ENCODE measurements at places on chromosomes 11 and 22.

DNA sequence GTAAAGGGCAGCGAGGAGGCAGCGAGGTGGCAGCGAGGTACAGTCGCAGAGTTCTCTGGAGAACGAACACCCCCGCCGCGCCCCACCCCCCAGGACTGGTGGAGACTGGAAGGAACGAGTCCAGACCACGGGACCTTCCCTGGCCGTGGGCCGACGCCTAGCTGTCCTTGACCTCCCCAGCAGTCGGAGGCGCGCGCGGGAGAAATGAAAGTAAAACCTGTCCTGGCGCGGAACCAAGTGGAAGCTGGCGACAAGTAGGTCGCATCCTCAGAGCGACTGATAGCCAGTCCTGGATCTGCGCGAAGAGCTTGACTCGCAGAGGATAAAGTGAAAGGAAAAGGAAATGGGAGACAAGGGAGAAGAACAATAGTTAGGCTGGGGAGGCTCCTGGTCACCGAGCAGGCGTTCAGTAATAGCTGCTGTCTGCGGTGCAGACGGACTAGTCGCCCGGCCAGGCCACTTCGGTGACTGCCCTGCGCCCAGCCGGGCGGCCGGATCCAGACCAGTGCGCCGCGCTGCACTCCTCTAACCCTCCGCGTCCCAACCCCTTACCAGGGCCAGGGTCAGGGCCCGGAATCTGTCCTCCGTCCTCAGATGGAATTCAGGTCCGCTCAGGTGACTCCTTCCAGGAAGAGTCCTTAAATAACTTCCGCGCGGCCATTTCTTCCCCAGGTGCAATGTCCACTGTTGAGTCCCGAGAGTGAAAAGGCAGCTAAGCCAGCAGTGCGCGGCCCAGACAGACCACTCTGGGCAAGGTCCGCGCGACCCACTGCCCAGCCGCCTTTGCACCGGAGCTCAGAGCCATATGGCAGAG is 1.9 kb upstream of the ADM start:
- DNase-seq: peak; percentile 54

- DNase-seq: no peak
Measured at GRCh38 chr11:128477811-128478210, 109.5 kb downstream of the ETS1 start.

DNA sequence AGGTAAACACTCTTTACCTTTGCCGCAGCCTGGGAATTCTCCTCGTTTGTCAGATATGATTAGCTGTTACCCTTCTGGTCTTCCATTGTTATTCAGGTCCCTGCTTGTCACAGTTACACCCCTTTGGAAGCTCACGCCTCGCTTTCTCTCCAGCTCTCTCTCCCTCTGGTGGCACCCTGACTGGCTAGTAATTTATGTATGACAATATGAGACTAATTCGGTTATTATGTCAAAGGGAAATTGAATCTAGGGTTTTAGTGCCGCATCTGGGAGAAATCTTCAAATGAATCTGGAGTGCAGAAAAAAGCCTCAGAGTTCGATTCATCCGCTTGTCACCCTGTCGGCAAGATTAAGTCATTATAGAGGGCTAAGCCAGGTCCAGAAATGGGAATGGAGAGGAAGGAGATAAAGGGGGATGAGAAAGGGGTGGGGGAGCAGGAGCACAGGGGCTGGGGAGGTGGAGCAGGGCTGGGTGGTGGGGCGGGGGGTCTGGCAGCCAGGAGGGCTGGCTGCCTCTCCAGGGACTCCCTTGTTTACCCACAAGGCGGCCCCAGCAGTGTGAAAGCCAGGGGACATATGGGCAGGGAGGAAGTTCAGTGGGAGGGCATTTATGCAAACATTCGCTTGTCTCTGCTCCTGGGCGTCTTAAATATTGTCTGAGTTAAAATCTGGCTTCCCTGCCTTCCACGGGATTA is 179.0 kb upstream of the NECTIN1 start:
- DNase-seq: no peak

GRCh38 chr11:68216171-68216938 is 3.3 kb upstream of the KMT5B start:
- no peak for DNase-seq

GRCh38 chr11:63517156-63517555 is 11.3 kb downstream of the LGALS12 start:
- DNase-seq: no peak

GRCh38 chr11:124889191-124890091 is 8.2 kb downstream of the ROBO4 start:
- DNase-seq: no peak

DNA sequence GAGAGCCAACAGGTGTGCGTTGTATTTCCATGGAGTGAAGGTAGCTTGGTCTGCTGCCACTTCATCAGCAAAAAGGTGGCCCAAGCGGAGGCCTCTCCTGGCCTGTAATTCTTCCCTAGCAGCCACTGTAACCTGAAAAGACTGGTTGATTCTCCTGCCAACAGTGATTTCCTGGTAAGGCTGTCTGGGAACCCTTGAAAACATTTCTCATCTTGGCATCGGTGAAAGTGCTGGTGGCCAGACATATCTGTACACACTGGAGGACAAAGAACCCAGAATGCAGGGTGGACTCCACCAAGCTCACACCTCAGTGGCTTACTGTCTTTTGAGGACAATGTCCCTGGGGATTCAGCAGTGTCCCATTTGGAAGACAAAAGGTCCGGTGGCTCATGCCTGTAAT is 128.0 kb downstream of the TRIM29 start:
- no peak for DNase-seq

- DNase-seq: no peak
Measured at GRCh38 chr11:69636512-69637197, 4.3 kb upstream of the CCND1 start.

- DNase-seq: no peak
Measured at GRCh38 chr11:10878408-10879214, 20.8 kb upstream of the ZBED5 start.

DNA sequence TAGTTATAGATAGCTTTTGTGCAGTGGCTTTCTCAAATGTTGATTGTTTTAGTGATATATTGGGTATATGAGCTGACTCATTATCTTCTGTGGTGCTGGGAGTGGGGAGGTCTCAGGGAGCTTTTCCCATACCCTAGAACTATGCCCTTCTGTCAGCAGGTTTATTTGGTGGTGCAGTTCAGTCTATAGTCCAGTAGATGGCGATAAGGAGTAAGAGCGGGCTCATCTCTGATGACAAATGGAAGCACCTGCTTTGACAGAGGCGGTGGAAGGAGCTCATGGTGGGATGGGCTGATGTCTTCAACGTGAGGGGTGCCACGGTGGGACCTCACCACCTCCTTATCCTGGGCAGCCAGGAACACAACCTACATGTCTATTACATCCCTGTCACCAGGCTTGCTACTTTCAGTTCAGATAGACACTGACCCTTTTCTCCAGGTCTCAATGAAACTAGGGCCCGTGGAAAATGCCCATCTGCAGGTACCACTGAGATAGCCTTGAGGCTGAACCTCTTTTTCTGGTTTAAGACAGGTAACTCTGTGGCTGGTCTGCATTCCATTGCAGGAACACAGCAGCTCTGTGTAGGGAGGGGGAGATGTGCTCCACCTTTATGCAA is 13.0 kb upstream of the OR6A2 start:
- DNase-seq: peak; percentile 4

- no peak for DNase-seq
Measured at GRCh38 chr11:107605061-107606006, 14.4 kb downstream of the ELMOD1 start.

DNA sequence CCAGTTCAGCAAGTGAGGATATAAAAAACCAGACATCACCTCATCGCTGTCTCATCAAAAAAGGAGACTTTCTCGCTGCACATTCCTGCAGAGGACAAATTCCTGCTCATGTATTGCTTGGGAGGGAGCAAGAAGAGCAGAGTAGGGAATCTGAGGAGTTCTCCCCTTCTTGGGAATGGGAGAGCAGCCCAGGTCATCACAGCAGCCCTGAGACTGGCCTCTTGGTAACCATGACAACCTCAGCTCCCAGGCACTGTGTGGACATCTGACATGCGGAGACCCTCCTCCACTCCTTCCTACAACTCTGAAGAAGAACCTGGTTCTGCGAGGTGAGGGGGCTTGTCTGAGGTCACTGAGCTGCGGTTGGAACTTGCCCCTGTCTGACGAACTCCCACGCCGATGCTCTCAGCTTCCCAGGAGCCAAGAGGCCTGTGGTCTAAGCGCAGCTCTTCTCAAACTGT is 17.9 kb downstream of the RFPL1 start:
- no peak for DNase-seq

DNA sequence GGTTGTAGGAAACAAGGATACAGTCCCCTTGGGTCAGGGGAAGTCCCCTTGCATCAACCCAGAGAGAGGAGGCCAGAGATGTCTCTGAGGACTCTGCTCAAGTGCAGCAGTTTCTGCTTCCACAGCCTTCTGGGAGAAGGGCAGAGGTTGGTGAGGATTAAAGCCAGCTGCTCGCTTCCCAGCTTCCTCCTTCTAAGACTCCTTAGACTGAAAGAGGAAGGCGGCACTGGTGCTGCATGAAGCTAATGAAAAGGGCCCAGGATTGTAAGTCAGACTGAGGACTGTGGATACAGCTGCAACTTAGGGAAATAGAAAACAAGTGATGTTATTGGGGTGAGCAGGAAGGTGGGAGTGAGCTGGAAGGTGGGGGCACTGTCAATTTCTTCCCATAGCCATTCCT is at the start of gene OR52K1:
OR52K1 (plus strand) TSS at position 202 of the 400 bp plus-strand sequence. CDS start 6,255 bp downstream, outside the sequence.
- no peak for DNase-seq

- DNase-seq: peak; percentile 21
Measured at GRCh38 chr11:85941380-85941973, 86.3 kb downstream of the CCDC83 start.

- DNase-seq: peak; percentile 85
Measured at GRCh38 chr11:57667117-57667735, 688 bp upstream of the ZDHHC5 start.

- no peak for DNase-seq
Measured at GRCh38 chr22:32557444-32557843, 82.8 kb downstream of the FBXO7 start.

DNA sequence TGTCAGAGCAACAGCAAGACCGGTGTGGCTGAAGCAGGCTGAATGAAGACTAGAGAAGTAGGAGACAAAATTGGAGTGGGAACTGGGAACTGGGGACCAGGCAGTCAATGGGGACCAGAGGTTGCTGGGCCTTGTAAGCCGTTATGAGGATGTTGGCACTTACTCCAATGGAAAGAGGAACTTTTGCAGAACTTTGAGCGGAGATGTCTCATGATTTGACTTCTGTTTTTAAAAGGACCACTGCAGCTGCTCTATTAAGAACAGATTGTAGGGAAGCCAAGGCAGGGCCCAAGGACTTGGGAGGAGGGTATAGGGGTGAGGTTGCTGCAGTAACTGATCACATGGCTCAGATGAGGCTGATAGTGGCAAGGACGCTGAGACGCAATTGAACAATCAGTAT is 34.2 kb downstream of the IL18 start:
- DNase-seq: no peak

DNA sequence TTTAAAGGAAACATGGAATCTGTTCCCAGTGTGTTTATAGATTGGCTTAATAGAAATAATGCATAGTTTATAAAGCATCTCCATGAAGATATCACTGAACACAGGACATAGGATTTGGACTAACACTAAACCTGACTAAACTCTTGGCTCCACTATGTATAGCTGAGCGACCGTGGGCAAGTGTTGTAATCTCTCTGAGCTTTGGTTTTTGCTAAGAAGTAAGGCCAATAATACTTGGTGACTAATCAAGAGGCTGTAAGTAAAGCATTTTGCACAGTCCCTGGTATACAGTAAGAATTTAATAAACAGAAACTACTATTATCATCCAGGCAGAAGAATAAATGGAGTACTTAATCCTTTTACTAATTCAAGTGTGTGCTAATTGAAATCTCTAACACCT is 125.5 kb upstream of the MTMR2 start:
- DNase-seq: no peak

- no peak for DNase-seq
Measured at GRCh38 chr11:33505093-33505492, 195.5 kb downstream of the C11orf91 start.

GRCh38 chr11:112364962-112365481 is 104.4 kb upstream of the PLET1 start:
- no peak for DNase-seq

- DNase-seq: no peak
Measured at GRCh38 chr11:80116796-80117195, 676.0 kb upstream of the TENM4 start.

GRCh38 chr11:13781153-13781552 is 112.7 kb downstream of the FAR1 start:
- no peak for DNase-seq

GRCh38 chr22:23220485-23221350 is 40.4 kb downstream of the BCR start:
- DNase-seq: peak; percentile 21

Measured in stimulated activated CD4-positive, alpha-beta T cell treated with anti-CD3 and anti-CD28 coated beads, Interleukin-12 subunit alpha, Interleukin-12 subunit beta, amount 100 ng/mL, for 4 hours (primary cell).